ENCODE measurements at places on chromosomes 13 and 19. TPM values are rescaled to one million over a fixed set of nuclear protein-coding genes. Genes with fewer than 3 reads are reported as not detected.

Gene LIM2
- polyA plus RNA-seq, result not detected

Gene ALKBH7
- polyA plus RNA-seq, result 142 TPM

Gene ITGBL1
- 0.78 TPM for polyA plus RNA-seq

Gene PCDH9
- polyA plus RNA-seq, result 9.9 TPM

Gene OR4F17
- polyA plus RNA-seq, result not detected

- DNase-seq, result no peak
Measured at GRCh38 chr19:47518139-47518538, 3.3 kb upstream of the NAPA start.

DNA sequence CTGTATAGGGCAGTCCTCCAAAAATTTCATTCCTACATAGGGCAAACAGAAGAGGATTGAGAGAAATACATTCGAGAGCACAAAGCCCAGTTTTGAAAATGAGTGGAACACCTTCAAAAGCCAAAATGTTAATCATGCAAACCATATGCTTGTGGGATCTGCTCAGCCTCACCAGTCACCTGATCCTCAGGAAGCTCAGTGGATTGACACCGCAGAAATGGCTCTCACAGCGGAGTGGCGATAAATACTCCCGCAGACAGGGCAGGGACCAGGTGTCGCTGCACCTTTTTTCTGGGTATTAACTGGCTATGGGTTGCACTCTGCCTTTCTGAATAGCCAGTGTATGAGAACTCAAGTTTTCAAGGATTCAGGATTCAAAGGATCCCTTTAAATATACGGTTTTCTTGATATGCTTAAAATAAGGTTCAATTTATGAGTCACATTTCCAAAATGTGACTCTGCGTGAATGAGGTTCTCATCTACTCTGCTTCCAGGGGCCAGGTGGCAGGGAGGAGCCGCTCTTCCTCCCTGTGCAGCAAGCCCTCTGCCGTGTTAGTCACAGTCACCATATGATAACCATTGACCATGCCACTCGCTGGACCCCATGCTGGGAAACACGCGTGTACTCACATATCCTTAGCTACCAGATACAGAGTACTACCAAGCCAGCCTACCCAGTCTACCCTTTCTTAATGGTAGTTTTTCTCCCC, 18.3 kb upstream of the DHRS12 start:
- DNase-seq, result no peak

- DNase-seq, result no peak
Measured at GRCh38 chr19:38149661-38150061, 74.4 kb downstream of the DPF1 start.

DNA sequence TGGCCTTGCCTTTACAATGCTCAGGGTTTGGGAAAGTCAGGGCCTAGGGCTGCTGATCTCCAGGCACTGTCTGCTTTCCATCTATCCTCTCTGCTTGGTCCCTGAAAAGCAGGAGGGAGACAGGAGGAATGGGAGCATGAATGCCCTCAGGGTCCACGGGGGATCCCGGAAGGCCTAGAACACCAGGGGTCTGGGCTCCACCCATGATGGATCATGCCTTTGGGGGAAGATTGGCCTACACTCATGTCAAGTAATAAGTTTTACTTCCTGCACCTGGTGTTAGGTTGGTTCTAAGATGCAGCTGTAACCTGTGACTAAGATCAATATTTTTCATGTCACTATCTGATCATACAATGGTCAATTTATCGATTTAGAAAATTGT, 118.3 kb upstream of the GJB6 start:
- DNase-seq, result no peak

DNA sequence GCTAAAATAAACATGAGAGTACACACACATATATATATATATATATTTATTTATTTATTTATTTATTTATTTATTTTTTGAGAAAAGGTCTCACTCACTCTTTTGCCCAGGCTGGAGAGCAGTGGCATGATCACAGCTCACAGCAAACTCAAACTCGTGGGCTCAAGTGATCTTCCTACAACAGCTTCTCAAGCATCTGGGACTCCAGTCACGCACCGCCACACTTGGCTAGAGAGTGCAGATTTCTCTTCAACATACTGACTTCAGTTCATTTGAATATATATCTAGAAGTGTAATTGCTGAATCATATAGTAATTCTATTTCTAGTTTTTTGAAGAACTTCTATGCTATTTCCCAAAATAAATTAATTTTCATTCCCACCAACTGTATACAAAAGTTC, 1711.8 kb downstream of the SLITRK5 start:
- no peak for DNase-seq

- DNase-seq, result no peak
Measured at GRCh38 chr19:11373885-11374432, 507 bp upstream of the SWSAP1 start.

DNA sequence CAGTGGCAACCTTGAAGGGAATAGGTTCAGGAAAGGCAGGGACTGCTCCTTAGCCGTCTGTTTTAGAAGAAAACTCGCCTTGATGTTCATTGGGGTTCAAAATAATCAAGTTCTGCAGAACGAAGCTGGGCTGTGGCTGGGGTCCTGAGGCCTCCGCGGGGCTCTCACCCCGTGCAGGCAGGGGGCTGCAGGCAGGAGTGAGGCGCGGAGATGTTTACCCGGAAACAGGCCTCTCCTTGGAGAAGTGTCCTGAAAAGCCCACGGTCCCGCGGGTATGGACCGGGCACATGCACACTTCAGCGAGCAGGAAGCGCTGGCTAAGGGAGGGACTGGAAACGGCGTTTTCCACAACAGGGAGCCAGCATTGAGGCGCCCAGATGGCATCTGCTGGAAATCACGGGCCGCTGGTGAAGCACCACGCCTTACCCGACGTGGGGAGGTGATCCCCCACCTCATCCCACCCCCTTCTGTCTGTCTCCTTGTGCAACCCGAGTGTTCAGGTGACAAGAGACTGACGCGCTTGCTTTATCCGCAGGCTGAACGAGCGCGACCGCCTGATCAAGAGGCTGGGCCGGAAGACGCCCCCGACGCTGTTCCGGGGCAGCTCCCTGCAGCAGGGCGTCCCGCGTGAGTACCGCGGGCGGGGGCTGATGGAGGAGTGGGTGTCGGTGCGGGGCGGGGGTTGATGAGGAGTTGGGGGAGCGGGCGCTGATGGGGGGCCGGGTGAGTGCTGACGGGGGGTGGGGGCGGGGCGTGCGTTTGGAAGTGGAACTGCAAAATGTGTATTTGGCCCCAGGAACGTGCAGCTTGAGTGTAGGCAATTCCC, 39.6 kb downstream of the SHISA2 start:
- peak; percentile 70 for DNase-seq

DNA sequence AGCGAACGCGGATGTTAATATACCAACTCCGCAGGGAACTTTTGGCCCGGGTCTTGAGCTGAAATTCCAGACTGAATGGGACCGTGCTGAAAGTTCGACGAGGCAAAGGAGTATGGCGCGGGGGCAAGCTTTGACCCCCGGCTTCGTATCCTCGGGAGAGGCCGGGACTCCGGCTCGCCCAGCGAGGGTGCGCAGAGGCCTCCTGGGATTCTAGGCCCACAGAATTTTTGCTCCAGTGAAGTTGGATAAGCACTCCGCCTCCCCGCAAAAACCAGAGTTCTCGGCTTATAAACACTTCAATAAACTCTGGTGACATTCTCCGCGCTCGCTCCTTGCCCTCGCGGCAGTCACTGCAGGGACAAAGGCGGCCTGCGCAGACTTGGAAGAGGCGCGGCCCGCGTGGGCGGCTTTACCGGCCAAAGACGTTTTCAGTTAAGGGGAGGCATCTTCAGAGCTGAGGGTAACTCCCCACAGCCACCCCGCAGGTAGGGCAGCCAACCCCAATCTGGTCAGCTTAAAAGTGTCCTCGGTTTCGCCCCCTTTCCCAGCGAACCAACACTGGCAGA, 112.6 kb downstream of the KCNRG start:
- peak; percentile 41 for DNase-seq

DNA sequence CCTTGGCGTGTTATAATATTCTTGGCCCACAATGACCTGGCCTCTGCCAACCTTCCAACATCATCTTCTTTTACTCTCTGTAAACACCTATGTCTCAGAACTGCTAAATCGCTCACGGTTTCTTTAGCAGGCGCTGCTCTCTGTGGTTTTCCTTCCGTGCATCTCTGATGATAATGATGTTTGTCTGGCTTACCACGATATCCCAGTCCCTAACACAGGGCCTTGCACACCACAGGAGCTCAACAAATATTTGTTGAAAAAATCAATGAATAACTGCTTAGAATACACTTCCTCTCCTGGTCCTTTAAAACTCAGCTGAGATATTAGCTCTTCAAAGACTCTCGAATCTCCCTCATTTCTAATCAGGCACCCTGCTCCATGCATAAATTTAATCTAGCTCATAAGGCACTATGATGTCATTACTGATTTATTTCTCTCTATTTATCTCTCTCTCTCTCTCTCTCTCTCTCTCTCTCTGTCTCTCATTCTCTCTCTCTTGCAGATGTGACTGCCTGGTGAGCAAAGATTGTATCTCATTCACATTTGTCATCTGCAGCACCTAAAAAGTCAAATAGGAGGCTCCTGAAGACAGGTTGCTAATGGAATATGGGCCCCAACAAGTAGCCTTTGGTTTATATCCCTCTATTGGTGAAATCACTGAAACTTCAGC, 206.4 kb downstream of the NHLRC3 start:
- no peak for DNase-seq

GRCh38 chr13:24107955-24108614, 52.4 kb upstream of the SPATA13 start:
- DNase-seq, result no peak

DNA sequence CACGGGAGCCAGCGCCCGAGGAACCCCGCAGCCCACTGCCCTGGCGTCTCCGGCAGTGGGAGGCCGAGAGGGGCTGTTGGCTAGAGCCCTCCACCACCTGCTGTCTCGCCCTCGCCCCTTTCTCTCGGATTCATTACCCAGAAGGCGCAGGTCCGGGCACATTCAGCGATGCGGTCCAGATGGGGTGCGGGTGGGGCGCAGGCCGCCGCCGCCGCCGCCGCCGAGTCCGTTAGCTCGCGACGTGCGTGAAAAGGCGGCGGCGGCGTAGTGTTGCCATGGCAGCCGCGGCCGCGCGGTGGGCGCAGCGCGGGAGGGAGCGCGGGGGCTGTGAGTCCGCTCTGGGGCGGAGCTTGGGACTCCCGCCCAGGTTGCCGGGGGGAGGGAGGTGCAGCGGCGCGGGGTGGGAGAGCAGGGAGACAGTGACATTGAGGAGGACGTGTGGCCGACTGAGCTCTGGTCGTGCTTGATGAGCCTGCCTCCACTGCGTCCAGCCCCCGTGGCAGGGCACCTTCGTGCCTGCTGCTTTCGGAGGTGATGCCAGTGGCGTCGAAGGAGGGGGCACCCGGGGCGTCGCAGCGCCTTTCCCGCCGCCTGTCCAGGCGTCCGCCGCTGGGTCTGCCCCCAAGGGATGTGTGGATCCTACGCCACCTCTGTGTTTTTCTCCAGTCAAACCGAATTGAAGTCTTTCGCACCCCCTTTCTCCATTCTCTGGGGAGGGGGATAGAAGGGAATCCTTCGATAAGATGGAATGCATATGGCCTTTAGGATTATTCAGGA, at the start of gene KATNAL1:
TSS of gene KATNAL1 (minus strand) at position 358 of the 777 bp plus-strand sequence. CDS start 23,774 bp downstream, outside the sequence.
- DNase-seq, result peak; percentile 96

DNA sequence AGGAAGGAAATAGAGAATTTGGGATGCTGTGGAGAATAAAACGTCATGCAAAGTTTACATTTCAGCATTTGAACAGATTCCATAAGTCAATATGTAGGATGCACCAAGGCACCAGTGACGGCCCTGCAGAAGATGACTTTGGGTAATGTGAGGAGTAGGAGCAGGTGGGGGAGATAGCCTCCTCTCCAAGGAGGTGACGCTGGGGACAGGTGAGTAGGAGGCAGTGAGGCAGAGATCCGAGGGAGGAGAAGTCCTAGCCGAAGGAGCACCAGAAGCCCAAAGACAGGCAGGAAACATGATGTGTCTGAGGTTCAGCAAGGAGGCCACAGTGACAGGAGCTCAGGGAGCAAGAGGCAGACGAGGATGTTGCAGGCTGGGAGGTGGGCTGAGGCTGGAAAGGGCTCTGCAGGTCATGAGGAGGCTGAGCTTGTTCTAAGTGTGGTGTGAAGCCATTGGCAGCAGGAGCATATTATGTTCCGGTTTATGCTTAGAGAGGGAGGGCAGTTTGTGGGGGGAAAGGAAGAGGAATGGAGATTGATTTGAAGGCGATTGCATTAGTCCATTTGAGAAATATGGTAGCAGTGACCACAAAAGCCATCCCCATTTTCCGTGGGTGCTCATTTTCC, 55.7 kb upstream of the C1QTNF9 start:
- DNase-seq, result no peak

DNA sequence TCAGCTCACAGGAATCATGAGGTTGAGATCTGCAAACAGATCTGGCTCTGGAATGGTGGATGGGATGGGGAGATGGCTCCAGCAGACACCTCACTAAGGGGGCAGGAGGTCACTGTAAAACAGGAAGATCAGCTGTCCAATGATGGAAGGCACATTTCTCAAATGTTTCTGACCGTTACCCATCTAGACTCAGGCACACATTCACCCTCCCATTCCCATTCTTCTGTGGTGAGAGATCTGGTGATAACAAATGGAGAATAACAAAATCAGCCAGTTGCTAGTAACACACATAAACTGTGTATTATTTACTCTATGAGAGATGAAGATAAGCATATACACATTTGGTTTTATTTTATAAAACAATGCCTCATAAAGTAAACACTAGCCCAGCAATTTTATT, 235.9 kb downstream of the TSHZ3 start:
- no peak for DNase-seq

DNA sequence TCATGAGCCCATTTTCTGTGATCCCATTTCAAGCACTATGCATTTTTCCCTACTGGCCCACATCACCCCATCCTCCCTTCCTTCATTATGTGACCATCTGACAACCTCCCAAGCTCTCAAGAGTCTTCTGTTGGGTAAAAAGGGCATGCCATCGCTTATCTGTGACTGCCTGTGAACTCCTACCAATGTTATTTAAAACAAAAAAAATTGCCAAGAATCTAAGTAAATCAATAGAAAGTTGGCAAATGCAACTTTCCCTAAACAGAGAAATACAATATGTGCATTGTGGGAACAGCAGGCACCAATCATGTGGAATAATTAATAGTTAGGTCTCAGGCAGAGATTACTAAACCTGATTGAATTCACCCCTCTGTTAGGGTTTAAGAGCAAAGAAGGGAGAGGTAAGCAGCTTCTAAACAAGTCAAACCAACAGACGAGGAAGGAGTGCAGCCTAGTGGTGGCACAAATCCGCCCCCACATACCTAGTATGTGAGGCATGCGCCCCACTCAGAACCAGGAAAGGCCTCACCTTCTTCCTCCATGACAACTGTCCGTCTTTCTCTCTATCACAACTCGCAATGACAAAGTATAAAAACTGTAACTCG, 29.8 kb downstream of the DZIP1 start:
- no peak for DNase-seq

- DNase-seq, result no peak
Measured at GRCh38 chr13:110268576-110269185, 38.3 kb downstream of the COL4A1 start.

- no peak for DNase-seq
Measured at GRCh38 chr19:16113727-16114126, 2.0 kb downstream of the RAB8A start.

GRCh38 chr19:57321751-57322150, 1.5 kb downstream of the ZNF543 start:
- DNase-seq, result no peak

GRCh38 chr19:10402441-10403038, 802 bp downstream of the CDC37 start:
- no peak for DNase-seq

Data from brain (organoid and tissue), 16 donors.